ENCODE measurements at places on chromosomes 5 and 9.

DNA sequence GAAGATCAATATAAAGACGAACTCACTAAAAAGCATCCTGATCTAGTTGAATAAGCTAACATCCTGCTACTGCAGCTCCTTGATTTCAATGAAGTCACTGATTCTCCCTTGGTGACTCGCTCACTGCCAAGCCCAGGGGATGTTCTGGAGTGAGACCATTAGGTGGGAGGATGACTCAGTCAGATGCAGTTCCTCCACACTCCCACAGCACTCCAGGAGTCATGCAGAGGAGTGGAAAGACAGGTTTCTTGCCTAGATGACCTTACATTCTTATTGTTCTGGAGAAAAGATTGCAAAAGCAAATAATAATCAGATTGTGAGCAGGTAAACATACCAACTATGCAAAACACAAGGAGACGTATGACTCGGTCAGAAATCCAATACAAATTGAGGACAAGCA is 15.3 kb downstream of the GCNT4 start:
- DNase-seq: peak; percentile 52

GRCh38 chr9:120710110-120710981 is 3.9 kb downstream of the MEGF9 start:
- peak; percentile 76 for DNase-seq

GRCh38 chr9:6305954-6306563 is 22.1 kb upstream of the TPD52L3 start:
- DNase-seq: peak; percentile 56

DNA sequence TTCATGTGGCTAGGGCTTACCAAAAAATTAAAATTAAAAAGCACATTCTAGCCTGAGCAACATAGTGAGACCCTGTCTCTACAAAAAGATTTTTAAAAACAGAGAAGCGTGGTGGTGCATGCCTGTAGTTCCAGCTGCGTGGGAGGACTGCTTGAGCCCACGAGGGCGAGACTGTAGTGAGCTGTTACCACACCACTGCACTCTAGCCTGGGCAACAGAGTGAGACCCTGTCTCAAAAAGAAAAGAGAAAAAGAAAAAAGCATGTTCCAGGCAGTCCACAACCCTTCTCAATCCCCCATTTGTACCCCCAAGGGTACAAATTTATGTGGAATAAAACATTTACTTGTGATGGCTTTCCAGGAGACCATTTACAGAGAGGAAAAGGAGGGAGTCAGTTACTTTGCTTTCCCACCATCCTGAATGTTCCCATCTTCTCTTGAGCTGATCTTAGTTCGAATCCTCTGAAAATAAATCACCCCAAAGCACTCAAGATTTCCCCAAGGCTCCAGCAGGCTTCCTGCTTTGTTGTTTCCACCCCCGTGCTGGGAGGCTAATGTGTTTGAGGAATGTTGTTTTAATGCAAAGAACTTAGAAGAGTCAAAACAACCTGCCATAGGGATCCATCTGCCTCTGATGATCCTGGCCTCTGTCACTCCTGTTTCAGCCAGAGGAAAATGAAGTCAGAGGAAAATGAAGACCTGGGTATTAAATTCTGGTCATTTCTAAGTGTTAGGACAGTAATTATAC is 384.7 kb downstream of the BNC2 start:
- no peak for DNase-seq

GRCh38 chr5:137738947-137739346 is 3.1 kb upstream of the KLHL3 start:
- DNase-seq: no peak

GRCh38 chr9:25702536-25702935 is 24.3 kb upstream of the TUSC1 start:
- DNase-seq: no peak

DNA sequence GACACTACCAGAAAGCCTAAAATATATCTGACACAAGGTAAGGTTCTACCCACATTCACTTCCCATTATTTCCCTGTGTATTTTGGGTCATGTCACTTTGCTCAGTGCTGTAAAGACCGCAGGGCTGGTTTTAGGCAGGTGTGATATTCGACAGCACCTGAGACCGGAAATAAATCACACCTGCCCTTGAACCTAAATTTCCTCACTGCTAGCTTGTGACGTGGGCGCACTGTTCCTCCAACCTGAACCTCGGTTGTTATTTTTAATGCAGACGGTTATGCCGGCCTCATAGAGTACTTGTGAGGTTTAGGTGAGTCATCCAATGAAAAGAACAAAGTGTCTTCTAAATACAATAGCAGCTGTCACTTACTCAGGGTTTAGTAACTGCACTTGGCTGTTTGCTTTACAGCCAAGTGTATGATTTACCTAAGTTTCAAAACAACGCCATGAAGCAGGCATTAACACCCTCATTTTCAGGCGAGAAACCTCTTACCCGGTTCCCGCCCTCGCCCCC is 20.7 kb upstream of the ZNF782 start:
- peak; percentile 35 for DNase-seq

DNA sequence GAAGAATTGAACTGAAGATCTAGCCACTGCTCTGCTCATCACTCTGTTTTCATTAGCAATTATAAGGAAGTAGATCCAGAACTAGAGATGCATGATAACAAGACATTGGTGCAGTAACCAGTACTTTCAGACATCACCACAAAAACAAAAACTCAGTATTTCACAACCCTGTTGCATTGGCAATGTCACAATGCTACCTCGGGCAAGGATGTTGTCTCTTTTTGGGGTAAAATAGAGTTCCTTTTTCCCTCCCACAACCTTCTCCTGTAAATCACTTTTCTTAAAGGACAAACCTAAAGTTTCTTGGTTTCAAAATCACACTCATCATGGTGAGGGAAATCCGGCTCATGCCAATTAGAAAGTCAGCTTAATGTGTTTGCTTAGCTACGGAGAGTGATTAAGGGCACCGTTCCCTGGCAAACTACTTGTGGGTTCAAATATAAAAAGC is 420.1 kb upstream of the MEF2C start:
- DNase-seq: no peak

DNA sequence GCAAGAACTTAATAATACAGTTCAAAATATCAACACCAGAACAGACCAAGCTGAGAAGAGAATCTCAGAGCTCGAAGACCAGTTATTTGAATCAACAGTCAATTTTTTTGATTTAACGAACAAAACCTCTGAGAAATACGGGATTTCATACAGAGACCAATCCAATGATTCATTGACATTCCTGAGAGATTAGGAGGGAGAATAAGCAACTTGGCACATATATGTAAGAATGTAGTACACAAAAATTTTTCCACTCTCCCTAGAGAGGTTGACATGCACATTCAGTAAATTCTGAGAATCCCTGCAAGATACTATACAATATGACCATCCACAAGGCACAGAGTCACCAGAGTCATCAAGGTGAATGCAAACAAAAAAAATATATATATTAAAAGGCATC is 1577.3 kb upstream of the C9orf72 start:
- DNase-seq: no peak

GRCh38 chr5:72673623-72674022 is 142.8 kb upstream of the TNPO1 start:
- no peak for DNase-seq

GRCh38 chr9:121598167-121598964 is 53.1 kb upstream of the DAB2IP start:
- no peak for DNase-seq

DNA sequence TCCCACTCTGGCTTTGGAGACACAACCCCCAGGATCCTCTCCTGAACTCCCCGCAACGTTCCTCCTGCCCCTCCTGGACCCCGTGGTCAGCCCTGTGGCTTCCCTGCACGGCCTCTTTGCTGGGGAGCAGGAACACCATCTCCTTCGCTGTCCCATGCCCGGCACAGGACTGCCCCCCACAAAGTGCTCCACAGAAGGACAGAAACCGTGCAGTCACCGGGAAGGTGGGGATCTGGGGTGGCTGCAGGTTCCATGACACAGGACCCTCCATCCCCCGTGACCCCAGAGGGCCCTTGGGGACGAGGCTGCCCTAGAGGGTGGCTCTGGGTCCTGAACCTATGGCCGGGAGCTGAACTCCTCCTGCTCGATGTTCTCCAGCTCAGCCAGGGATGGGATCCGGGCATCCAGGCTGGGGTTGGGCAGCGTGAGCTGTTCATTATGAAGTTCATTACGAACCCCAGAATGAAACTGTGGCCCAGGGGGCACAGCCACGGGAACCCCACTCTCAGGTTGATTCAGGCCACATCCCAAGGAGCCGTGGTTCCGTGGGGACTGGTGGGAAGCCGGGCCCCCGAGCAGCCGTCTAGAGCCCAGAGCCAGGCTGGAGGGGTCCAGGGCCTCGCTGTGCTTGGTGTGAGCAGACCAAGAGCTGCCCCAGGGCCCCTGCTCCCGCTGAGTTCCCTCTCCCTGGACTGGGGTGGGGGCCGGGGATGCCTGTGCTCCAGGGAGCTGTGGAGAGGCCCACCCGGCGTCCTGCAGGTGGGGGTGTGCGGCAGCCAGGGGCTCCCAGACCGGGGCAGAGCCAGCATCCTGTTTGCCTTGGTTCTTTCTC is 684 bp upstream of the SLC6A19 start:
- DNase-seq: no peak

- no peak for DNase-seq
These were observed 9.1 kb downstream of the NDFIP1 start for GRCh38 chr5:142117579-142118151.

- DNase-seq: peak; percentile 4
These were observed 202.1 kb downstream of the FBXL7 start for GRCh38 chr5:15702102-15702501.

DNA sequence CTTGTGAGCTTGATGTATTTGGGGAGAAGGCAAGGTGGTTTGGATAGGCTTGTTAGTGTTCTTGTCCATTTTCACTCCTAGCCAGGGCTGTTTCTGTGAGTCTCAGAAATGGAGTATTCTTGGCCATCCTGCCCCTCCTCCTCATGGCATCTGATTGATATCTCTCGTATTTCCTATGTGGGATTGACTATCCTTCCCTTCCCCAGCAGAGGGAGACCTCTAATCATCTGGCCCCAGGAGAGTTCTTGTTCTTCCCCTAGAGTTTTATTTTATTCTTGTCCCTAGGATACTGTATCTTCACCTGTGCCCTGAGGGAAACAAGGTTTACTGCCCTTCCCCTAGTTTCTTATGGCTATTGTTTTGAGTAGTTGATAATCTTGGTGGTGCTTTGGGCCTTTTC is 114.4 kb downstream of the VPS13A start:
- DNase-seq: peak; percentile 42

DNA sequence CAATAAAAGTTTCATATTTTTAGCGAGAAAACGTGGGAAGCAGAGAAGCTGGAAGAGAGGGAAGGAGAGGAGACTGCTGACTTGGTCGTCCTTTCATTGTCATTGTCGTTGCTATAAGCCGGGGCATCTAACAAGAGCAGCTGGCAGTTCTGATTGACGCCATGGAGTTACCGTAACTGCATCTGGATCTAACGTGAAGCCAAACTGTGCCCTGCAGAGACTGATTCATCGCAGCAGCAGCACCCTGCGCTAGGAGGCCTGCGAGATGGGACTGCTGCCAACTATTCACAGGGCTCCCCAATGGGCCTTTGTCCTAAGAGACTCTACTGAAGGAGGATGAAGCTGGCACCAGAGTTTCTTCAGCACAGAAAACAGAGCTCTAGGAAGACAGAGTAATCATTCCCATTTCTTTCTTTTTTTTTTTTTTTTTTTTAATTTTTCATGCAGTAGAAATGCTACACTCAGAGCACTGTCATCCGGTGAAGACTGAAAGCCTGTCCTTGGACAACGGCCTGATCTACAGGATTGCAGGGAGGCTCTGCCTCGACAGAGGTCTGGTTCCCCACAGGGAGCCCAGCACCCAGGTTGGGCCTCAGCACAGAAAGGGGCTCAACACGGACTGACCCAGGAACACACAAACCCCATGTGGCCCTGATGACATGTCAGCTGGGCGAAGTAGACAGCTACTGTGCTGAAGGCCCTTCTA is 47.8 kb downstream of the RETREG1 start:
- no peak for DNase-seq

All from A549 (cell line).